Type B pancreatic cell (in vitro differentiated cells): ENCODE measurements at places on chromosomes 6 and 20.

DNA sequence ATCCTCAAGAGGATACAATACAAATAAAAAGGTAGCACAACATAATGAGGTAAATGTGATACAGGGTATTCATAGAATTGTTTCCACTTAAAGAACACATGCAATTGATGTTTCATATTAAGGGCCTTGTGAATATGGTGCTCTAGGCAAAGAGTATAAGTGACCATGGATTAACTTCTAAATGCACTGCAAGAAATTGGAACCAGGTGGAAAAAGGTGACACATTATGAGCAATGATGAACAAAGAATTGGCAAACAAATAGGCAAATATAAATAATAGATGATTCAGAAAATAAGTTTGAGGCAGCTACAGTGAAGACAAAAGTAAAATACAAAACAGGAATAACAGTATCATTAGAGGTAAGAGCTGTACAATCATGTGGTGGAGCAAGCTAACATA is 192.0 kb downstream of the GRIK2 start:
- DNase-seq: no peak

- DNase-seq: no peak
Measured at GRCh38 chr6:135286962-135287538, 105.9 kb downstream of the MYB start.

GRCh38 chr6:46638650-46639049 is 14.0 kb downstream of the CYP39A1 start:
- DNase-seq: no peak

GRCh38 chr6:15608396-15608795 is 54.4 kb downstream of the DTNBP1 start:
- no peak for DNase-seq

- no peak for DNase-seq
Measured at GRCh38 chr6:153210083-153210482, 79.0 kb upstream of the RGS17 start.

- DNase-seq: peak; percentile 97
Measured at GRCh38 chr20:45812157-45813005, at the start of gene UBE2C. Gene UBE2C (plus strand): TSS chr20:45812644. CDS start chr20:45812696, 52 bp downstream.

GRCh38 chr6:24273096-24273870 is 84.6 kb downstream of the DCDC2 start:
- no peak for DNase-seq

DNA sequence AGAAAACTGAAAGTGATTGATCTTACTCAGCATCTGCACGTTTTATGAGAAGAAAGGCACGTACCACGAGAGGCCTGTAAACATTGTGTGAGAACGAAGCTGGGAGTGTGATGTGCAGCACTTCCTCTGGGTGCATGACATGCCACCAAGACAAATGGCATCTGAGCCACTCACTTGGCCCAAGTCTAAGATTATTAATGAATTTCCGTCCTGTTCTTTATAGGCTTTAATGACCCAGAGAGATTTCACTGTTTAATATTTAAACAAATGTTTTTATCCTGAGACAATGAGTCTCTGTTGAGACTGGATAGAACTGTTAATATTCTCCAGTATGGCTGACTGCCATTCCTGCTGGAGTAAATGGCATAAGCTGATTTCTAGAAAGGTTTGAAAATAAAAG is 172.6 kb upstream of the PHACTR1 start:
- DNase-seq: no peak

- DNase-seq: no peak
Measured at GRCh38 chr6:117619178-117619577, 16.9 kb upstream of the GOPC start.

DNA sequence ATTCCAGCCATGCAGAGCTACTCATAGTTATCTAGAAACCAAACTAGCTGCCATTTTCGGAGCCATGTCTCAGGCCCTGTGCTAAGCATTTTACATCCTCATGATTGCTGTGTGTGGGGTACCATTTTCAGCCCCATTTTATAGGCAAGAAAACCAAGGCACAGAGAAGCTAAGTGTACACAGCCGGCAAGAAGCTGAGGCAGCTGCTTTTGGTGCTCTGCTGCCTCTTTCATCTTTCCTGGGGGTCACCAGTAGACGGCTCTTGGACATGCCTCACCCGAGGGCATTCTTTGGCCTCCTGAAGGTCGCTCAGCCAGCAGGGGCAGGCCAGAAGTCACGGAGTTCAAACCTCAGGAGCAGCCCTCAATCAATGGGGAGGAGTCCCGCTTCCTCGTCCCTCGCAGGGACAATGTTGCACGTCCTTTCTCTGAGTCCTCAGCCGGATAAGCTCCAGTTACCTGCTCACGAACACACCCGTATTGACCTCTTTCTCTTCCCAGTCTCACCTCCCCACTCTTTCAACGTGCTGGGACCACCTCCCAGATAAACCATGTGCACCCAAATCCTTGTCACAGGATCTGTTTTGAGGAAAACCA is 82.6 kb upstream of the BLCAP start:
- no peak for DNase-seq

- DNase-seq: no peak
Measured at GRCh38 chr20:62885046-62885895, 23.6 kb upstream of the TCFL5 start.

- DNase-seq: peak; percentile 79
Measured at GRCh38 chr20:46174469-46175126, 56.5 kb downstream of the CD40 start.

GRCh38 chr6:148967011-148967520 is 220.2 kb downstream of the UST start:
- DNase-seq: no peak

- DNase-seq: no peak
Measured at GRCh38 chr20:49349694-49350252, 71.9 kb upstream of the ZNFX1 start.

- DNase-seq: no peak
Measured at GRCh38 chr20:20549704-20550103, 162.7 kb downstream of the RALGAPA2 start.

GRCh38 chr6:164439331-164439730 is 870.1 kb downstream of the C6orf118 start:
- no peak for DNase-seq

GRCh38 chr6:12384357-12384912 is 94.3 kb downstream of the EDN1 start:
- DNase-seq: no peak

GRCh38 chr6:8983202-8983688 is 547.9 kb upstream of the SLC35B3 start:
- peak; percentile 79 for DNase-seq

DNA sequence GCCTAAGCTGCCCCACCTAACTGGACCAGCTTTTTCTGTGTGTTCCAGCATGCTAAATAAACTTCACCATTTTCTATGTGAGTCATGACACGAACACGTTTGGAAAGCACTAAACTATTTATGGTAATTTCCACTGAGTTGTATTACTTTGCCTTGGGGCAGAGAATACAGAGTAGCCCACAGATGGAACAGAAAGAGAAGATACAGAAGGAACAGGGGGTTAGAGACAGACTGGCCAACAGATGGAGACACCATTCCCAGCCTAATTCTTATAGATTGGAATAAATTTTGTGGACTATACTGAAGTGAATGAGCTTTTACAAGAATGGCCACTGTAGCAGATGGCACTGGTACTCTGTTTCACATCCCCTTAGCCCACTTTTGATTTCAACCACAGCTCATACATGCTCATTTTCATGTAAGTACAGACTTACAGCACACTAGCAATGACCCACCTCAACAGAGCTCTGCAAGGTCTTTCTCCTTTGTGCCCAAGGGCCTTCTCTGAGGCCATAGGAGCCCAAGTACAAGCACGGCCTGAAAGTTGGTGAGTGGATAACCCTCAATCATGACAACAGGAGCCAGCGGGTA is 13.1 kb upstream of the NT5DC1 start:
- DNase-seq: no peak

- no peak for DNase-seq
Measured at GRCh38 chr20:22536956-22537756, 47.2 kb downstream of the FOXA2 start.

DNA sequence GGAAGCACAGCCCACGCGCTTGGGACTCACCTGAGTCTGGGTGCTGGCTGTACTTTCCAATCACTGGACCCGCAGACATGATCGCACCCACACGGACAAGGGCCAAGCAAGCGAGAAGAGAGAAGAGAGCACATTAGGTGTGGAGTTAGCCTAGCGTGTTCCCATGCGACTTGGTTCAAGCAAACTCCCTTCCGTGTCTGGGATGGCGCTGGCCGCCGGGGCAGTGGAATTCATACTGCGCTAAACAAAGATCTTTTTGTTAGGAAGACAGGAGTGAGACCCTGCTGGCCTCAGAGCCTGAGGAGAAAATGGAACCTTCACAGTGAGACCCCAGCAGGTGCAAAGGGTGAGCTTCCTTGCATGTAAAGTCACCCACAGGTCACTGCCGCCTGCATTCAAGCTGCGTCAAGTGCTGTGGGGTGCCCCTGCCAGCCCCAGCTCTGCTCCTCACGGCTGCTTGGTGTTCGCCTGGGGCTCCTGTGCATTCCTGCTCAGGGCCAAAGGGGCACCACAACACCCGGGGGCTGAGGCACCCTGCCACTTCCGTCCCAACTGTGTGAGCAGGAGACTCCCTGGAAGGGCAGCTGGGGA is 26.4 kb downstream of the PSMG4 start:
- DNase-seq: no peak

DNA sequence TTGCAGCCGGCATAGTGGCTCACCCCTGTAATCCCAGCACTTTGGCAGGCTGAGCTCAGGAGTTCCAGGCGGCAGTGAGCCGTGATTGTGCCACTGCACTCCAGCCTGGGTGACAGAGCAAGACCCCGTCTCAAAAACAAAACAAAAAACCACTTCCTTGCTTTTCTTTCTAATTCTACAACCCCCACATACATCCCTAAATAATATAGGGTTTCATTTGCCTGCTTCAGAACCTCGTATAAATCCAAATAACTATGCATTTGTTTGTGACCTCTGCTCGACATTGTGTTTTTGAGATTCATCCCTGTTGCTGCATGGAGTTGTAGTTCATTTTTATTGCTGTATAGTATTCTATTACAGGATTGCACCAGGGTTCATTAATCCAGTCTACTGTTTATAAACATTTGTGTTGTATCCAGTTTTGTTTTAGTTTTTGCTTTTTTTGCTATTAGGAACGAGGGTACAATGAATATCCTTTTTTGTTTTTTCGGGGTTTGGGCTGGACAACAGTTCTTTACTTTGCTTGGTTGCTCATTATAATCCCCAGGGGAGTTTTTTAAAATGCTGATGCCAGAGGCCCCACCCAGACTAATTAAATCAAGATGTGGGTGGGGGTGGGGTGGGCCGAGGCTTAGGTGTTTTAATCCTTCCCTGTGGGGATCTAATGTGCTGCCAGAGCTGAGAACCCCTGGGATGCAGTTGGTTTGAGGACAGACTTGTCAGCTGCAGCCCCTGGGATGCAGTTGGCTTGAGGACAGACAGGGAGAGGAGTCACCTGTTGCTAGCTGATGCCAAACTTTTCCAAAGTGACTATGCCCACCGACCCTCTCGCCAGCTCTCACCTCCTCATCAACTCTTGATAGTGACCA is 2.4 kb upstream of the SNAI1 start:
- no peak for DNase-seq

DNA sequence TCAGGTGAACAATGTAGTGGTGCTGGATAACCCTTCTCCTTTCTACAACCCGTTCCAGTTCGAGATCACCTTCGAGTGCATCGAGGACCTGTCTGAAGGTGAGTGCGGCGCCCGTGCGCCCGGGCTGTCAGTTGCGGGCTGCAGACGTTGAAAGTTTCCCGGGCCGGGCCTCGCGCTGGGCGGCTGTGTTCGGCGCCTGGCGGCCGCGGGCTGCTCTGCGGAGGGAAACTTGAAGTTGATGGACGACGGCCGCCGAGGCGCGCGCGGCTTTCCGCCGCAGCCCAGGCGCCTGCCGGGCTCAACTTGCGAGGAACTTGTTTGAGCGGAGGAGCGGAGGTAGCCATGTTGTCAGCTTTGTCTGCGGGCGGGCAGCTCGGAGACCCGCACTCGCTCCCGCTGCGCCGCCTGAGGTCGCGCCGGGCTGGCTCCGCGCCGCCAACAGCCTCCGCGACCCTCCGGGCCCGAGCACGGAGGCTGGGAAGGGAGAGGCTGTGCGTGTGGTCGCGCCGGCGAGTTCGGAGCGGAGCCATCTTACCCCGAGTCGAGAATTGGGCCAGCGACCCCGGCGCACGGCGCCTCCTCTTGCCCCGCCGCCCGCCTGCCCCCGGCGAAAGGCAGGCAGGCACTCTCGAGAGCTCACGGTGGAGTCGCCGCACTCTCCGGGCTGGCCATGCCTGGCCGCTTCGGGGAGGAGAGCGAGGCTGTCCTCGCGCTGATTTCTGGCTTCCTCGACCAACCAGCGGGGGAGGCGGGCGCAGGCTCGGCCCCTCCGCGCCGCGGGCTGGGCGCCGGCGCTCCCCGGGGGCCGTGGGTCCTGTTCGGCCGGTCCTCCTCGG is 691 bp downstream of the ASF1A start:
- DNase-seq: peak; percentile 82

DNA sequence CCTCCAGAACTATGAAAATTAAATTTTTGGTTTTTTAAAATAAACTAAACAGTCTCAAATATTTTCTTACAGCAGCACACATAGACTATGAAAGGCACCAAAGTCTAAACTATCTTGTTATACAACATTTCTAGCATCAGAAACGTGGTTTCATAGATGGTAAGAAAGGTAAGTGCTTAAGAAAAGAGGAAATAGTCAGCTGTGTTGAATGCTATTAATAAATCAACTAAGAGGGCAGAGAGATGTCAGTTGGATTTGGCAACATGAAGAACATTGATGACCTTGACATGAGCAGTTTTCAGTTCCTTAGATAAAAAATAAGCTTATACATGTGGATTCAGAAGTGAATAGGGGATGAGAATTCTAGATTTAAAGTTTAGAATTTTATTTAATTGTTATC is 113.6 kb downstream of the RFX6 start:
- no peak for DNase-seq

GRCh38 chr6:136613477-136613876 is 63.3 kb upstream of the MAP7 start:
- no peak for DNase-seq

GRCh38 chr20:6238421-6238820 is 115.6 kb upstream of the FERMT1 start:
- DNase-seq: no peak

DNA sequence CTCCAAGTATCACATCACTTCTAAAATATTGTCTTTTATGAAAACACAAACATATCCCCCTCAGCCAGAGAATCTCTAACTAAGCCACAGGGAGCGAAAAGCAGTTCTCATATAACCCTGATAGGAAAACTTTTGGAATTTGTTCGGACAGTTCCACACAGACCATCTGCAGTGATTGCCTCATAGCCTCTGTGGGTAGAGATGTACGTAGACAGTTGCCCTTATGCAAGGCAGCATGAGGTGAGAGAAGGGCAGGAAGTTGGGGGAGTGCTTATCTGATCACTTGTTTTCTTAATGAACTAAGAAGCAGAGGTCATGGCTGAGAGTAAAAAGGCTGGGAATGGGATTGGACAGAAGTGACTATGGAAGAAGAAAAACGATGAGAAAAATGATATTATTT is 39.6 kb downstream of the SLC23A2 start:
- no peak for DNase-seq
